Fibroblast of lung (primary cell): ENCODE measurements at places on chromosomes 7 and 10.

- peak; percentile 90 for DNase-seq
These were observed 52.3 kb upstream of the MYL10 start for GRCh38 chr7:101681170-101682007.

DNA sequence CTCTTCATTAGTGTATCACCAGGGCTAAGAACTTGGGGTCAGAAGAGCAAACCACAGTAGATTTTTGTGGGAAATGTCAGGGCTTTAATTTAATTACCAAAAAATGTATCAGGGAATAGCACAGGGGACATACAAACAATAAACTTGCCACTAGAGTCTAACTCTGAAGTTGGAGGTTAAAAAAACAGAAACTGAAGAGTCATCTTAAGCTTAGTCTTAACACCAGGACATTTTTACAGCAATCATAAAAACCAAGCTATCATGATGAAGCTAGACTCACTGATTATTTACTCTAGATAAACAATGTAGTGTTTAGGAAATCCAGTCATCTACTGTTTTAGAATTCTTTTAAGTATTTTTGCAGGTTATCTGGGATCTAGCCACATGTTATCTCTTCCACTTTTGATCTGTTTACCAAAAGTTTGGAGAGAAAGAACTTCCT lies 48.4 kb upstream of the GLI3 start:
- DNase-seq: peak; percentile 29

DNA sequence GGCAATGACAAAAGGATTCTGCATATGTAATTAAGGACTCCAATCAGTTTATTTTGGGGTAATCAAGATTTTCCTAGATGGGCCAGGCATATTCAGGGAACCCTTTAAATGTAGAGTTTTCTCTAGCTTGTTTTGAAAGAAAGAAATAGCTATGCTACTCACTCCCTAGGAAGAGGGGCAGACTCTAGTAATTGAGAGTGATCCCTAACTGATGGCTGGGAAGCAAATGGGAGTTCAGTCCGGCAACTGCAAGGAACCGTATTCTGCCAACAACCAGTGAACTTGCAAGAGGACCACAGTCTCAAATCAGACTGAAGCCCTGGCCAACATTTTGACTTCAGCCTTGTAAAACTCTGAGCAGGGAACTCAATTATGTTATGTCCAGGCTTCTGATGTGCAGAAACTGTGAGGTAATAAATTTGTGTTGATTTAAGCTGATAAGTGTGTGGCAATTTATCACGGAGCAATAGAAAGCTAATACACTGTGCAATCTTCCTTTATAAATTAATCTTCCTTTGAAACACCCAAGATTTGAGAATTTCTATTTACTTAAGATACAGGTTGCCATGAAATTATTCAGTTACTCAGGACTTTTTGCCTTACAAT lies 14.0 kb downstream of the AOAH start:
- DNase-seq: peak; percentile 34

DNA sequence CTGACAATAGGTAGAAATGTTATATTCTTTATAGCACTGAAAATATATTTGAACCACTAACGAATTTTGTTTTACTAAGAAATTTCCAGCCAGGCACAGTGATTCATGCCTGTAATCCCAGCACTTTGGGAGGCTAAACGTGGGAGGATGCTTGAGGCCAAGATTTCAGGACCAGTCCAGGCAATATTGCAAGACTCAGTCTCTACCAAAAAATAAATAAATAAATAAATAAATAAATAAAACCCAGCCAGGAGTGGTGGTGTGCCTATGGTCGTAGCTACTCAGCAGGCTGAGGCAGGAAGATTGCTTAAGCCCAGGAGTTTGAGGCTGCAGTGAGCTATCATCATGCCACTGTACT lies 39.8 kb downstream of the PIP4K2A start:
- DNase-seq: no peak

DNA sequence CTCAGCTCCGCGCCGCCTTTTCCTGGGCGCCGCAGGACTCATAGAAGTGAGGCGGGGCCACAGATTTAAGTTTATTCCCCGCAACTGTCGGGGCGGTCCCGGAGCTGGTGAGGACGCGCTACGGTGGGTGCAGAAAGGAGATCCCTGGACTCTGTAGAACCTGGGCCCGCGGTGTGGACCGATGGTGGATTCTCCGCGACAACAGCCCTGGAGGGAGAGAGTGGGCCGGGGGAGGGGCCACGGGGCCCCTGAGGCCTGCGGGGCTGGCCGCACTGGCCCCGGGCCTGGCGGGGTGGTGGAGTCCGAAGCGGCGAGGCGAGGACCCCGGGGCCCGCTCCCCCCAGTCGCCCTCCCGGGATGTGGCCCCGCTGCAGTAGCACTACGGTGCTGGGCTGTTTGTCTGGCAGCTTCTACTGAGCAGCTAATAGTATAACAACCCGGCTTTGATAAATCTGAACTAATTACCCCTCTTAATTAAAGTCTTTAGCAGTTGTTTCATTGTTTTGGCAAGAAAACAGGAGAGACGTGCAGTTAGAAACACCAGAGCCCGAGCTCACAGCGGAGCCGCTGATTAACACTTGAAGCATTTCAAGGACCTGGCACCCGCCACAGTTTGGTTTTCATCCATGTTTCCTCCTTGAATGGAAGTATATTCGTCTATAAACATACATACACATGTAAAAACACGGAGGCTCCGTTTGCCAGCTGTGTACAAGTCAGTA lies 4.2 kb downstream of the FEZF1 start:
- no peak for DNase-seq

GRCh38 chr10:85651497-85651882 lies 715.1 kb downstream of the GRID1 start:
- no peak for DNase-seq
